Cerebellar nuclear complex (tissue), 1 donor: ENCODE measurements at places on chromosomes 6 and 20.

DNA sequence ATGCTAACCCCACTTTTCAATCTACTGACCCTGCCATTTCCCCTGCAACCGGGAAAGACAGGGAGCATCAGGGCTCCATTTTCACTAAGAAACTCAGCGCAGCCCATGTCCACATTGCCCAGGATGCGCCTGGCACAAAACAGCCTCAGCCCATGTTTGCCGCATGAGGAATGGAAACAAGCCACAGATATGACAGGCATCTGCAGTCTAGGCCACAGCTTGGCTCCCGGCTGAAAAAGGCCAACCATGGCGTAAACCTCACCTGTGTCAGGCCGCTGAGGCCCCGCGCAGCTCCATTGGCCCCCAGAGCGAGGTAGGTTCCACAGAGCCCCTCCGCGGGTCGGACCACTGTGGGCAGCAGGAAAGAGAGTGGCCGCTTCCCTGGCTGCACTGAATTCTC is 21.7 kb downstream of the GGT7 start:
- DNase-seq, result no peak

- DNase-seq, result no peak
Observed at GRCh38 chr6:116557893-116558292, 4.3 kb downstream of the CALHM4 start.

DNA sequence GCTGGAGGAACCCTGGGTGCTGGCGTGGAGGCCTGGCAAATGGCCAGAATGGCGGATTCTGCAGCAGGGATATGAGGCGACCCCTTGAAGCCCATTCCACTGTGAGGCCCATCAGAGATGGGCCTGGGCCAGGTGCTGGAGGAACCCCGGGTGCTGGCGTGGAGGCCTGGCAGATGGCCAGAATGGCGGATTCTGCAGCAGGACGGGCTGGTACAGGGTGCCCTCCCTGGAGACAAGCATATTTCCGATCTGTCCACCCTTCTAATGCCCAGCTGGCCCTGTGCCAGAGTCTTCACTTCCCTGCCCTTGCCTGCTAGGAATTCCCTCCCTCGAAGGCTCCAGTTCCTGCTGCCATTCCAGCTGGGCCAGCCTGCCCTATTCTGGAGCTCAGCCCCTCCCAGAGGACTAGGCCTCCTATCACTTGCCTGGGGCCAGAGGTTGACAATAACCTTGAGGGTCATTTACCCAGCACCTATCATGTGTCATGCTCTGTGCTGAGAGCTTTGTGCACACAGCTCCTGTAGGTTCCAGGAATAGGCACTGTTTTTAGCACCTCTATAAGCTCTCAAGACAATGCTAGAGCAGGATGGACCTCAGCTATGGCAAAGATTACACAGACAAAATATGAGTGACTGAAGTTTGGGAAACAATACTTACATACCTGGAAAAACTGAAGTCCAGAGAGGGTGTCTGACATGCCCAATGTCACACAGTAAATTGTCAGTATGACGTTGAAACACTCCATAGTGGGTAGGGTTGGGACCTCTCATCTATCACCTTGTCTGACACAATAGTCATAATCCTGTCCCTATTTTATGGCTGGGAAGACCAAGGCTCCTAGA is 21.4 kb downstream of the SUN5 start:
- DNase-seq, result no peak

GRCh38 chr20:13035399-13036152 is 26.8 kb downstream of the SPTLC3 start:
- no peak for DNase-seq

DNA sequence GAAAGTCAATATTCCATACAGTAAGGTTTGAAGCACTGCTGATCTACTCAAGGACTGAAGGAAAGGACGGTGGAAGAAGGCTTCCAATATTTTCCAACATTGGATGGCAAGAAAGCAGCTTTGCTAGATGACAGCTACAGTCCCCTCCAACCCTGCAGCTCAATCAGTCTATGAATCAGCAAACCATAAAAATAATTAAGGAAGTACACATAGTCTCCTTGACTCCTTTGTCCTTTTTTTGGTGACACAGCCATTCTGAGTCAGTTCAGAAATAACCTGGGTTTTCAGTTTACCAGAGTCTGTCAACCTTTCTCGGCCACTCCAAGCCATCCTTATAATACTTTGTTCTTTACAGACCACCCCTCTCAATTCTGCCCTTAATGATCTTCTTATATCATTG is 232.5 kb downstream of the IBTK start:
- no peak for DNase-seq

GRCh38 chr6:105272786-105273185 is 93.0 kb upstream of the POPDC3 start:
- no peak for DNase-seq

DNA sequence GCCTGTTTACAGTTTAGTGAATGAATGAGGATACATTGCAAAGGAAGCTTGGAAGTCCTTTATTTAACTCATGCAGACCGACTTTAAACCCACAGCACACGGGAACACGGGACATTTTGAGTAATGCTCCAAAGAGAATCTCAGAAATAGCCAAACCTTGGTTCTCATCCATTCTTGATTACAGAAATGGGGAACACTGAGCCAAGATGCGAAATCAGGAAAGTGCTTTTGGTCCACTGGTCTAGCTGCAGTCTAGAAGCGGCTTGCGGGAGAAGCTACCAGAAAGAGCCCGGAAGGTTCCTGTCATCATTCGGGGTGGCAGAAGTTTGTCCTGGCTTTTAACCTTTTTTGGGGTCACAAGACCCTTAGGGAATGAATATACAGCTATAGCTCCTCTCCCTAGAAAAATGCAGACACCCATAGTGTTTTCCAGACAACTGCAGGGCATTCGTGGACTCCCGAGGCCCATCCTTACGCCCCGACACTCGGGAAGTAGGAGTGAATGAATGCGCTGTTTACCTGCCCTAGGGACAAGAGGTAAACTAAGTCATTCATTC is 475 bp upstream of the TMEM181 start:
- DNase-seq, result no peak

DNA sequence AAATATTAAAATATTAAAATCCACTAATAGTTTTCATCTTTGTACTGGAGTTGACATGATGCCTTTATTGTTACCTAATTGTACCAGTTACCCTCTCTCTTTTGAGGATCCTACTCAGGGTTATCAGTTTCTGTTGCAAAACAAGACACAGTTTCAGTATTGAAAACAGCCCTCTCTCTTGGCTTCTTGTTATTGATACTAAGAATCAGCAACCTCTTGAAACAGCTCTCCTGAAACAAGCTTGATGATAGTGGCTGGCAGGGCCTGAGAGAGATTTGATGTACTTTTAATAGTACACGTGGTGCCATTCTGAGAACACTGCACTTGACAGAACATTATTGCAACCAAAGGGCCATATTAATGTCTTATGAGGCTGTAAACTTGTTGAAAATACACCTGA is 64.9 kb upstream of the MEI4 start:
- no peak for DNase-seq

DNA sequence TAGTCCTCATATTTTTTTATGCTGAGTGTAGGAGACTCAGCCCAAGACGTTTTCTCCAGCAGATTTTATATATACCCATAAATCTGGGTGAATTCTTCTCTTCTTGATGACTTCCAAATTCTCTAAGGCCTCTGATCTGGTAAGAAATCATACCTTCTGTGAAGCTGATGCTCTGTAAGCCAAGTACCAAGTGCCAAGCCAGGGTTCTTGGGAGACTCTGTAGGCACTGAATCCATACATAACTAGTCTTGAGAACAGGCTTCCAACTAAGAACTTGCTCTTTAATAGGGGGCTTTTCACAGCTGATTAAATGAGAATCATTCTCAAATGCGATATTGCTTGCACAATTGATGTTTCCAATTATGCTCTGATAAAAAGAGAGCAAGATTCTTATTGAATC is 87.6 kb downstream of the PRKN start:
- DNase-seq, result no peak

DNA sequence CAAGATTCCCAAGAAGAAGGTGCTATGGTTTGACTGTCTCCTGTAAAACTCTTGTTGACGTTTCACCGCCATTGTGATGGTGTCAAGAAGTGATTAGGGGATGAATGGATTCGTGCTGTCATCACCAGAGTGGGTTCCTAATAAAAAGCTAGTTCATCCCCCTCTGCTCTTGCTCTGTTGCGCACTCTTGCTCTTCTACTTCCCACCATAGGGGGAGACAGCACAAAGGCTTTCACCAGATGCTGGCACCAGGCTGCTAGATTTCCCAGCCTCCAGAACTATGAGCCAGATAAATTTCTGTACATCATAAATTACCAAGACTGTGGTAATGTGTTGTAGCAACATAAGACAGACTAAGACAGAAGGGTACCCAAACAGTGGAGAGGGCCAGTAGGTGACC is 21.6 kb upstream of the CCDC28A start:
- no peak for DNase-seq

- no peak for DNase-seq
Observed at GRCh38 chr20:32976746-32977145, 27.5 kb downstream of the SUN5 start.

GRCh38 chr6:39452306-39453145 is 130.0 kb upstream of the KCNK16 start:
- DNase-seq, result no peak

DNA sequence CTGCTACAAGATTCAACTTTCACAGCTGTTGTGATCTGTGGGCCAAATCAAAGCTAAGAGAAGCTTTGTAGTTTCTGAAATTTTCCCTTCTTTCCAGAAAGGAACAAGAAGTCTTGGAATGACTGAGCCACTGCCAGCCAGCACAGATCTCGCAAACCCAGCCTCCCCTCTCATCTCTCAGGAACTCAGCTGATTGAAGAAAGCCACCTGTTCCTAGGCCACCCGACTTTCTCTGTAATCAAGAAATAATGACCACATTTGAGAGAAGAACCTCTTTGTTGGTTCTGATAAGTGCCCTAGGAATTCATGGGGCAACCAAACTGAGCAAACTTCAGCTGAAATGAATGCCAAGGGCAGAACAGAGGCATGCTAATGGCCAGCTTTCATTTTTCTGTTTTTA is 61.7 kb downstream of the HDGFL1 start:
- DNase-seq, result no peak

DNA sequence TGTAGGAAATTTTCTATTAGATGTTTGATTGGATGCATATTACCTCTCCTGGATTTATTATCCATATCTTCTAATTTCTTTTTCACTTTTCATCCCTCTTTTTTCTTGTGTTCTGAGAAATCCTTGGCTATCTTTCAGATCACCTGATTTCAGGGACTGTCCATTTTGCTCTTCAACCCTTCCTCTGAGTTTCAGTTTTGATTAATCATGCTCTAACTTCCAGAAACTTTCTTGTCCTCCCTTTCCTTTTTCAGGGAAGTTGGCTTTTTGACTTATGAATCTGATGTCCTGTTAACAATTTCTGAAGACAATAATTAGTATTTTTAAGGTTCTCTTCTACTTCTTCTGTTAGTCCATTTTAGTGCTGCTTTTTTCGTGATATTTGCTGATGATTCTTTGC is 79.1 kb downstream of the FKBP5 start:
- DNase-seq, result no peak

- no peak for DNase-seq
Observed at GRCh38 chr20:35344354-35344837, 52.2 kb upstream of the FAM83C start.

- DNase-seq, result no peak
Observed at GRCh38 chr20:3777716-3778629, 3.3 kb downstream of the SPEF1 start.

GRCh38 chr6:8527818-8528217 is 92.5 kb upstream of the SLC35B3 start:
- DNase-seq, result no peak

DNA sequence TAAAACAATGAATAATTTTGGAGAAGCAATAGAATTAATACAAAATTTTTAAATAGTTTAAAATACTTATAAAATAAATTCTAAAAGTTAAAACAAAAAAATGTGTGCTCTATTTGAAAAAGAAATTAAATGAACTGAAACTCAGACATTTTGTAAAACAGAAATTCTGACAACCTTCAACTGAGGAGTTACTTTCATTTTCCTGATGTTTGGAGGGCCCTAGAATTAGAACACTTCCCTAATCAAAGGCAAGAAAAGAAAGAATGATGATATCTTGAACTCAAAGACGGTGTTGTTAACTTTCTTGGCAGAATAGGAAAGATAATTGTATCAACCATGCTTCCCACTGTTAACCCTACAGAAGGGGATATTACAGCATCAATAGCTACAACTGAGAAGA is 27.9 kb downstream of the SNX14 start:
- DNase-seq, result no peak

- no peak for DNase-seq
Observed at GRCh38 chr6:148249679-148250375, 92.8 kb upstream of the SASH1 start.

GRCh38 chr6:139425780-139426179 is 51.3 kb upstream of the CITED2 start:
- DNase-seq, result no peak

DNA sequence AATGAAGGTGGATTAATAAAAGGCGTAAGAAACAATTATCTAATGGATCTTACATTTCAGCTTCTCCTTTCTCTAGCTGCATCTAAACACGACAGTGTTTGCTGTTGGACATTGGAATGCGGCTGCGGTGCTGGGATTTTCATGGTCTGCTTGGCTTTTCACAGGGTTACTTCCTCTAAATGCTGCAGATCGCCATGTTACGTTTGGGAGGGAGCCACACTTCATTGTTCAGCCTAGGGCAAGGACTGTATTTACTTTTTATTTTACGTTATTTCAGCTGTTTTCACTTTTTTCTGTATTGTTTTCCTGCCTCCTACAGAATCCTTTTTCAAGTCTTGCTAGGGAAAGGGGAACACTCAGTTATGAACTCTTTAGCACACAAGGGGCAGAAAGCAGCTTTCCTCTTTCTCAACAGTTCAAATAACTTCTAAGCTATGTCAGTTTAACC is 97.9 kb upstream of the MTHFD1L start:
- DNase-seq, result no peak

GRCh38 chr6:163354761-163355425 is 59.6 kb upstream of the QKI start:
- no peak for DNase-seq

GRCh38 chr6:127686084-127686483 is 109.1 kb downstream of the C6orf58 start:
- DNase-seq, result no peak

DNA sequence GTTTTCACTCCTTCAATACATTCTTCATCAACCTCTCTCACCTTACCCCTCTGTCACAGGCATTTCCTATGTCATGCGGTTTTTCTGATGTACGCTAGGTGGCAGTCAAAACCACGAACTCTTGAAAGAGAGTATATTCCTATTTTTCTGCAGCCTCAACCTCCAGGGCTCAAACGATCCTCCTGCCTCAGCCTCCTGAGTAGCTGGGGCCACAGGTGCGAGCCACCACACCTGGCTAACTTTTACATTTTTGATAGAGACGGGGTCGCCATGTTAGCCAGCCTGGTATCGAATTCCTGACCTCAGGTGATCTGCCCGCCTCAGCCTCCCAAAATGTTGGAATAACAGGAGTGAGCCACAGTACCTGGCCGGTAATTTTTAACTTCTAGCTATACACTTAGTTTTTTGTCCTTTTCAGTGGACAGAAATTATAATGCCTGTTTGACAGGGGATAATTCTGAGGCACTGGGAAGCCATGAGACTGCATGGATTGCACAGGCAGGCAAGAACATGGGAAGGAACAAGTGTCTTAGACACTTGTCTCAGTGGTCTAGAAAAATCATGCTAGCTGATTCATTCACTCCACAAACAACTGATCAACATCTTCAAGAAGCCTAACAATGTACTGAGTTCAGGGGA is 22.5 kb upstream of the HFE start:
- no peak for DNase-seq
